H9 (cell line): ENCODE measurements at places on chromosomes 1 and 21.
A peak's percentile ranks its signal among the peaks of the same experiment; 100 is the strongest.

DNA sequence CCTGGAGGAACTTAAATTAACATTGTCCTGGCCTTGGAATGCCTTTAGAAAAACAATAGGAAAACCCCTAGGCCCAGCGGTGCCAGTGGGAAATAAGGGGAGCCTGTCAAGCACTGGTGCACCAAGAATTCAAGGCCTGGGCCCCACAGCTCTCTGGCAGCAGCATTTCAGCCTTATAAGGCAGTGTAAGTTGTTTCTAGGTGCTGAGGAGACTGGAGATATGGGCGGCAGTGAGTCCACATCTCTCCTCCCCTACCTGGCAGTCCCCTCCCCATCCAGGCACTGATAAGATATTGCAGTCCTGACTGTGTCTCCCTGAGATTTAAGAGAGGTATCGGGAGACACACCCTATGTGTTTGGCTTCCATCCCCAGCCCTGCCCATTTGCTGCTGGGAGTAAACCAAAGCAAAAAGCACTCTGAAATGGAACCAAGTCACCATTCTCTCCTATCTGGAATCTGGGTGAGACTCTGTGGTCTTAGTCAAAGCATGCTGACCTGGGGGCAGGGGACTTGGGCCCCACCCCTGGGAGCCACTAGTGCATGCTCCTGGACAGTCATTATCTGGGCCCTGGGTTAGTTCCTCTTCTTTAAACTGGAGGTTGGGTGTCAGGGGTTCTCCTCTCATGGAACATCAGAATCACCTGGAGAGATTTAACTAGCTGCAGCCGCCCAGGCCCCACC, 30.5 kb downstream of the DEGS1 start:
- DNase-seq, result peak; percentile 62

DNA sequence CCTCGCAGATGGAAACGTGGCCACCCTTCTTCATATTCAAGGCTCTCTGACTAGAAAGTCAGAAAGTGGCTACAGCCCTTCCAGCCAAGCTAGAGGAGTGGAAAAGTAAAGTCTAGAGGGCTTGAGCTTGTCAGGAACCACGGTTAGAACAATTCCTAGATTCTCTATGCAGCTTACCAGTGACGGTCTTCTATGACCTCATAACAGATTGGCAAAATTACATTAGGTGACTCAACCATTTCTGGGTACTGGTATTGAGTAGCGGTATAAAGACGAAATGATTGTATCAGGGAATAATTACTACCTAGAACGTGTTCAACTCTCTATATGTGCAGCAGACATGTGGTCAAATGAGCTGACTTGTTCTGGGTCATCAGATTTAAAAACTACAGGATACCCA, 155.0 kb upstream of the RUNX1 start:
- DNase-seq, result no peak

GRCh38 chr1:203481196-203481595, 5.6 kb downstream of the PRELP start:
- no peak for DNase-seq

GRCh38 chr1:81654147-81654546, 146.6 kb upstream of the ADGRL2 start:
- no peak for DNase-seq

DNA sequence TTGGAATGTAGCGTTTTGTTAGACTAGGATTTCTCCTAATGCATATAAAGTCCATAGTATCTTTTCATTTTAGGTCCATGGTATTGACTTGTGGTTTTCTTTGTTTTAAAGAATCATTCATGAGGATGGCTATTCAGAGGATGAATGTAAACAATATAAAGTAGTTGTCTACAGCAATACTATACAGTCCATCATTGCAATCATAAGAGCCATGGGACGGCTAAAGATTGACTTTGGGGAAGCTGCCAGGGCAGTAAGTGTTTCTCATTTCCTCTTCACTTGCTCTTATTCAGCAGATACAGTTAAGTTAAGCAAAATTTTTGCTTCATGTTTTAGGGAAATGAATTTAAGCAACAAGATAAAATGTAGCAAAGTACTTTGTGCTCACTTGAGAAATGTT, 25.4 kb downstream of the GNAI3 start:
- no peak for DNase-seq
